ENCODE measurements at places on chromosomes 5 and 9. TPM values are rescaled to one million over a fixed set of nuclear protein-coding genes. Genes with fewer than 3 reads are reported as not detected.

DNA sequence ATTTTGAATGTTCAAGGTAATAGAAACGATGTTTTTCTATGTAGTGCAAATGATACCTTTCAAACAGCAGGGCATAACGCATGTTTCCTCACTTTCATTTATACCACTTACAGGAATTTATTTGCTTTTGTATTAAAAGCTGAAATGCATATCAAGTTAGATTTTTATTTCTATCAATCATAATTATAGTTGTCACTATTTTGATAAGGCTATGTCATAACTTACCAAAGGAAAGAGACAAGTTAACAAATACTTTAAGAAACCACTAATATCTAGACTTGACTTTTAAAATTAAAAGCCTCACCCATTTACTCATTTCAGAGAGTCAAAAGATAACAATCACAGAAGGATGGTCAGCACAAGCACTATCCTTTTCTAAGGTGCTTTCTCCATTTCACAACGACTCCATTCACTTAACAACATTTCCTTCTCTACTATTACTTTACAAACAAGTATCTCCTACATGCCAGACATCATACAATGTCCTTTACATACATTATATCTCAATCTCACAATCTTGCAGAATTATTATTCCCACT is 12.6 kb downstream of the ERP44 start:
- DNase-seq, result no peak

DNA sequence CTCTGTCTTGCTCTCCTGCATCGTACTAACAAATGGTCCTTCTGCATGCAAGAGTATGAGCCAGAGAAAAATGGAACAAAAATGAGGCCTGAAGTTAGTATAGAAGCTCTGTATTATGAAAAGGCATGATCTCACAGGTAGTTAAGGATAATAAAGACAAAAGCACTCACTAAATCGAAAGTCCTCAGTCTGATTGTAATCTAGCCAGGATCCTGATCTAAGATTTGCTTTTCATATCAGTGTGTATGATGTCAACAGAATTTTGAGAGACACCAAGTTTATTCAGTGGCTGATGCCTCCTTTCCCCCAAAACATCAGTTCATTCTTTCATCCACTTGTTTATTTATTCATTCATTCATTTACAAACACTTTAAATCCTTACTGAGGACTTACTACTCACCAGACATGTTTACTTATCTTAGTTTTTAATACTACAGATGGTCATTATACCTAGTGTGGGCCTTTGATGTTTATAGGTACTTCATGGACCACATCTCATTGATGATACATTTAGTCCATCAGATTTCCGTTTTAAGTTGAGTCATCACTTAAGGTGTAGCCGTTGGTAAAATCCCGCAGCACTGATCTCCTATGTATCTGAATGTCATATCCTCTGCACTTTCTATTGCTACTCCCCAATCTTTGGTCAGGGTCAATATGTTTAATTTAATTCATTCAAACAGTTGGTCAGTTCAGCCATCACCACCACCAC is 105.2 kb upstream of the DHFR start:
- no peak for DNase-seq

- no peak for DNase-seq
These were observed 77.9 kb upstream of the KLF4 start for GRCh38 chr9:107567462-107567861.

- peak; percentile 16 for DNase-seq
These were observed 461.4 kb upstream of the TYRP1 start for GRCh38 chr9:12231832-12232231.

Gene PCDHGB6
- 6.5 TPM for total RNA-seq

Gene P4HA2
- 103 TPM for total RNA-seq

Measured in right cardiac atrium (tissue), 5 donors.